ENCODE measurements at places on chromosomes 7 and 10.

GRCh38 chr10:76000550-76000949 is 569.1 kb downstream of the LRMDA start:
- no peak for DNase-seq

- no peak for DNase-seq
Observed at GRCh38 chr10:79582096-79582495, 21.9 kb upstream of the SFTPA2 start.

DNA sequence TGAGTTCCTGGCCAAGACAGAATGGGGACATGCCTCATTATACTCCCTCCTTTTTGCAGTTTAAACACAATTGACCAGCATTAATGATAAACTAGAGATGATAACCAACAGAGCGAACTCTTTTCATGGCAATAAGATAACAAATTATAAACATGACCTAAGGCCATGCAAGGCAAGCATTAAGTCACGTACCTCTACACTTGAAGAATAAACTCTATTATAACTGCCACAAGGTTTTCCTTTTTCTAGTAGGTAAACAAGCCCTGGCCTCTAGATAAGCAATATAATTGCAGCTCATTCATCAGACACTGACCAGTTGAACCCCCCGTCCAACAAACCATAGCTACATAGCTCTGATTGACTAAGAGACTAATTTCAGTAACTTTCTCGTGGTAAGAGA is 767.0 kb downstream of the GRM8 start:
- no peak for DNase-seq

DNA sequence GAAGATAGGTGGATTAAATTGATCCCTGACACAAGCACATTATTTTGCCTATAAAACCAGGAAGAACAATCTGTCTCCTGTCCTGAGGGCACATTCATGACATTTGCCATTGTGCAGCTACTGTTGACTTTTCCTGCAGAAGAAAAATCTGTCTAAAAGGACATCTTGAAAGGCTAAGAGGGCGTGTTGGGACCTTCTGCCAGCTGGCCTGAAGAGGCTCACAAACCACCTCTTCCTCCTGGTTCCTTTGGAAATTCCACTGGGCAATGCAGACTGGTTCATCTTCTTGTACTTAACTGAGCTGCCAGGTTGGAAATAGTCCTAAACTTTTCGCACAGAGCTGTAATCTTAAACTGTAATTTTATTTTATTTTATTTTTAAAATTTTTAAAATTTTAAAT is 35.7 kb upstream of the PIP start:
- DNase-seq: no peak

GRCh38 chr7:34140066-34140465 is 234.7 kb downstream of the BMPER start:
- no peak for DNase-seq

DNA sequence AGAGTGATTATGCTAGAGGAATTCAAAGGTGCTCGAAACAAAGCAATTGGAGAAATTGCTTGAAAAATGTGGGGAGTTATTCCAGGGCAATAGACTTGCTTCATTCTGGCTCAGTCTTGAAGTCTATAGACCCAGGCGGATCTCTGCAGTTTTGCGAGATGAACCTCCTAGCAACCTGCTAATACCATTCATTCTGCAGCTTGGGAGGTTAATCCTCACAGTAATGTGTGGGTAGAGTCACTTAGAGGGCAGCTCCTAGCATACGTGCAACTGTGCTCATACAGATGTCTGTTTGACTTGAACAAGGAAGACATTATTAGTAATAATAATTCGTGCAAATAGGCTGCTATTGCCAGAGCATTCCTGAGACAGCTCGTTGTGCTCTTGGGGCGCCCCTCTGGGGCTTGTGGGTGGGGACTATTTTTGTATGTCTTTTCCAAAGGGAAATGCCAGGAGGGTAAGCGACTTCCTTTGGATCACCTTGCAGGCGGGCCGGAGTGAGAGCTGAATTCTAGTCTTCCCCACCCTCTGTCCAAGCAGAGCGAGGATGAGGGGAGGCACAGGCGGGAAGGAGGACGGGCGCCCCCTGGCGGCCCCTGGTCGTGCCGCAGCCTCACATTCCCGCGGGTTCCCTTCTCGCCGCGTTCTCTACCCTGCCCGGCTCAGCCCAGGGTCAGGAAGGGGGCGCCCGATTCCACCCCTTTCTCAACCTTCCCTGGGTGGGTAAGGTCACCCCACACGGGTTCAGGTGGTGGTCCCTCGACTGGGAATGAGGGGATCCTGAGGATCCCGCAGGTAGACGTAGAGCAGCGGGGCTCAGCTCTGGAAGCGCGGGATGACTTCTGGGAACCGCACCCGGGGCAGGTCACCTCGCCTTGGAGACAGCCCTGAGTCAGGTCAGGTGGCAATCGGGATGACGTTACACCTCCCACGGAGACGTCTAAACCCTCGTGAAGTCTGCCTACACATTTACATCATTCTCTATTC is 241.5 kb downstream of the PHTF2 start:
- DNase-seq: no peak

Measured in tibial nerve (tissue), 4 donors.